ENCODE measurements at places on chromosomes 16 and 17. TPM values are rescaled to one million over a fixed set of nuclear protein-coding genes. Genes with fewer than 3 reads are reported as not detected.

- H3K27ac ChIP-seq: no peak overlapping the region
- no peaks in the 10 kb centered on the region for H3K36me3 ChIP-seq
- peaks cover 13% of the 10 kb centered on the region for H3K4me1 ChIP-seq
- no peak for DNase-seq
Measured at GRCh38 chr17:13787636-13788035, 185.9 kb upstream of the HS3ST3A1 start.

Gene KCNJ12
- under 0.01 TPM for total RNA-seq

GRCh38 chr17:9817086-9817485 lies 4.8 kb downstream of the GSG1L2 start:
- no peak for DNase-seq
- no peaks in the 10 kb centered on the region for H3K36me3 ChIP-seq
- H3K27ac ChIP-seq: no peak overlapping the region
- H3K4me3 ChIP-seq: no peak overlapping the region

GRCh38 chr16:52976539-52977167 lies 76.0 kb downstream of the CHD9NB start:
- no peaks in the 10 kb centered on the region for H3K36me3 ChIP-seq
- no peaks in the 10 kb centered on the region for H3K4me1 ChIP-seq
- no peak overlapping the region for H3K27ac ChIP-seq
- H3K4me3 ChIP-seq: no peak overlapping the region

Gene MYH2
- not detected for total RNA-seq

- H3K4me3 ChIP-seq: no peak overlapping the region
- no peak overlapping the region for H3K27ac ChIP-seq
- no peak for DNase-seq
- H3K4me1 ChIP-seq: no peaks in the 10 kb centered on the region
- no peaks in the 10 kb centered on the region for H3K36me3 ChIP-seq
- H3K27me3 ChIP-seq: no peaks in the 10 kb centered on the region
Measured at GRCh38 chr17:58375811-58376210, 23.8 kb upstream of the SUPT4H1 start.

DNA sequence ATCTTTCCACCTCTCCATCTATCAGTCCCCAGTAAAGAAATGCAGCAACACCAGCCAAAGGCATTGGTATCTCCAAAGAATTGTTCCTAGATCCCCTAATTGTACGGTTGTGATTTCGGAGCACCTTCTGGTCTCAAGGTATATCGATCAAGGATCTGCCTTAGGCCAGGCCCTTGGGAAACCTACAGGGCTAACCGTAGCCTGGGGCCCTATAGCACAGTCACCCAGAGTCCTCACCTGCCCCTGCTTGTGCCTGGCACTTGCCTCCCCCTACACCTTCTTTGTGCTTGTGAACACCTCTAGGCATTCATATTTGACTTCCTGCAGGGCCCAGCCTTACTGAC lies 16.8 kb upstream of the AURKB start:
- peak overlapping the region; percentile 69 for H3K4me3 ChIP-seq
- peaks cover 42% of the 10 kb centered on the region for H3K36me3 ChIP-seq
- H3K27ac ChIP-seq: peak overlapping the region; percentile 59
- peaks cover 16% of the 10 kb centered on the region for H3K4me1 ChIP-seq
- no peak for DNase-seq
- H3K27me3 ChIP-seq: no peaks in the 10 kb centered on the region

Gene TAOK1
- 68.4 TPM for total RNA-seq

- H3K27ac ChIP-seq: peak overlapping the region; percentile 90
- peak; percentile 83 for DNase-seq
- peaks cover 37% of the 10 kb centered on the region for H3K4me1 ChIP-seq
- H3K36me3 ChIP-seq: peaks cover 5% of the 10 kb centered on the region
- no peaks in the 10 kb centered on the region for H3K27me3 ChIP-seq
Measured at GRCh38 chr17:35242158-35242804, 591 bp upstream of the SLFN5 start.

DNA sequence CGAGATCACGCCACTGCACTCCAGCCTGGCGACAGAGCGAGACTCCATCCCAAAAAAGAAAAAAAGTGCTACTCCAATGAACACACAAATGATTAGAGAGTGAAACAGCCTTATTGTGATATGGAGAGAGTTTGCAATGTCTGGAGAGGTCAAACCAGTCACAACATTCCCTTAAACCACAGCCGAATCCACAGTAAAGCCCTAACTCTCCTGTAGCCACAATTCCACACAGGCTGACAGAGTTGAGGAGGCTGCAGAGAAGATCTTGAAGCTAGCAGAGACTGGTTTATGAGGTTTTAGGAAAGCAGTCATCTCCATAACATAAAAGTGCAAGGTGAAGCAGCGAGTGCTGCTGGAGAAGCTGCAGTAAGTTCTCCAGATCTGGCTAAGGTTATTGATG lies 6.7 kb downstream of the RNF213 start:
- peaks cover 14% of the 10 kb centered on the region for H3K4me1 ChIP-seq
- peaks cover 37% of the 10 kb centered on the region for H3K36me3 ChIP-seq
- DNase-seq: no peak

- no peak overlapping the region for H3K27ac ChIP-seq
- no peaks in the 10 kb centered on the region for H3K36me3 ChIP-seq
- no peaks in the 10 kb centered on the region for H3K4me1 ChIP-seq
Measured at GRCh38 chr16:13697568-13697967, 222.4 kb upstream of the ERCC4 start.

Gene SLC5A10
- total RNA-seq: not detected

DNA sequence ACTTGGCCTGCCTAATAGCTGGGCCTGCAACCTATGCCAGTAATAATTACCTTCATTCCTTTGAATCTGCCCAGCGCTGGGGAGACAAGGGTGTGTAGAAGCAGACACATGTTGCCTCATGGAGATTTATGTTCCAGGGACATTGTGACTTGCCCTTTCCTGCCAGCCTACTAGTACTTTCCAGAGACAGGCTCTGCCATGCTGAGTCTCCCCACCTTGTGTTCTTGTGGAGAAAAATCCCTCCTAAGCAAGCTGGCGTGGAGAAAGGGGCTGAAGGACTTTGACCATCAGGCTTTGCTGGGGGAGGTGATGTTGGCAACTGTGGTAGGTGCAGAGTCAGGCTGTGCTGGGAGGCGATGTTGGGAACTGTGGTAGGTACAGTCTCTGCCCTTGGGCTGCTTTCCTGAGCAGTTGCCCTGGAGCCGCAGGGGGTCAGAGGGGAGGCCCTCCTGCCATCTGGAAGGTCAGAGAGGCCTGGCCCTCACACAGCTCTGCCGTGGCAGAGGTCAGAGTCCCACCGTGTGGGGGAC lies 4.0 kb downstream of the KSR1 start:
- no peak for DNase-seq
- H3K4me1 ChIP-seq: peaks cover 14% of the 10 kb centered on the region
- peaks cover 36% of the 10 kb centered on the region for H3K27me3 ChIP-seq
- no peaks in the 10 kb centered on the region for H3K36me3 ChIP-seq
- H3K4me3 ChIP-seq: no peak overlapping the region

GRCh38 chr17:48433896-48434295 lies 3.9 kb upstream of the SKAP1 start:
- H3K27ac ChIP-seq: no peak overlapping the region
- H3K36me3 ChIP-seq: no peaks in the 10 kb centered on the region
- DNase-seq: no peak

DNA sequence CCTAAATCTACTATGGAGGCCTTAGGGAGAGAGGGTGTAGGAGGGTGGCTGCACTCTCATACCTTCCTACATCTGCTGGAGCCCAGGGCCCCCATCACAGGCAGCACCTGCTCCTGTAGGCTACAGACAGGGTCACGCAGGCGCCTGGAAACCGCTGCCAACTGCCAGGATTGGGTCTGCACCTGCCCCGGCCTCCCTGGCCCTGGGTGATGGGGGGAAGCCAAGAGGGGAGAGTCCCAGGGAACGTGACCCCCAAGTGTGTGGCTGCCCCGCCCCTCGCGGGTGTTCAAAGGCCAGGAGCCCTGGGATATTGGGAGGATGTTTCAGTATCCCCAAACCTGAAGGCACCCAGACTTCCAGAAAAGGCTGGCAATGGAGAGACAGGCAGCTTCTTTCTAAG lies 5.6 kb upstream of the TEX19 start:
- peak; percentile 3 for DNase-seq
- no peak overlapping the region for H3K27ac ChIP-seq
- no peak overlapping the region for H3K4me3 ChIP-seq
- H3K36me3 ChIP-seq: no peaks in the 10 kb centered on the region

- H3K4me3 ChIP-seq: peak overlapping the region; percentile 53
- H3K27me3 ChIP-seq: no peaks in the 10 kb centered on the region
- no peaks in the 10 kb centered on the region for H3K36me3 ChIP-seq
- DNase-seq: peak; percentile 87
- peaks cover 31% of the 10 kb centered on the region for H3K4me1 ChIP-seq
- peak overlapping the region; percentile 100 for H3K27ac ChIP-seq
Measured at GRCh38 chr17:62791235-62791734, 16.8 kb downstream of the MARCHF10 start.

- no peak for DNase-seq
- H3K36me3 ChIP-seq: no peaks in the 10 kb centered on the region
- no peak overlapping the region for H3K27ac ChIP-seq
Measured at GRCh38 chr17:78558989-78559388, 18.2 kb downstream of the DNAH17 start.

GRCh38 chr17:49067163-49067562 lies 65.4 kb upstream of the B4GALNT2 start:
- H3K36me3 ChIP-seq: no peaks in the 10 kb centered on the region
- H3K27me3 ChIP-seq: no peaks in the 10 kb centered on the region
- H3K27ac ChIP-seq: no peak overlapping the region

DNA sequence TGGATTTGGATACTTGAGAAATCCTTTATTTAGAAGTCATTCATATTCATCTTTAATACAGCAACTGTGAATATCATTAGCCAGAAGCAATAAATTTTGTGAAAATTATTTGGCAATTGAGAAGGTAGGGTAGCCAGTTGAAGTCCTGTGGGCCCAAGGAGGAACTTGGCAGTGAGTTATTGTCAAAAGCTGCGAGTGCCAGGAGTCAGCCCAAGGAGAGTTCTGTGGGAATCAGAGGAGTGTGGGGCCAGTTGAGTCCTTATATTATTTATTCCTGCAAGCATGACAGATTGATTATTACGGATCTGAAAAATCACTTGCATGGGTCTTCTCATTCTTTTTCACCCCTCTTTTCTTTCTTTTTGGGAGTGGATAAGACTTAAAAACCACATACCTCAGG lies 38.3 kb downstream of the PRKCA start:
- no peak overlapping the region for H3K4me3 ChIP-seq
- no peak for DNase-seq

DNA sequence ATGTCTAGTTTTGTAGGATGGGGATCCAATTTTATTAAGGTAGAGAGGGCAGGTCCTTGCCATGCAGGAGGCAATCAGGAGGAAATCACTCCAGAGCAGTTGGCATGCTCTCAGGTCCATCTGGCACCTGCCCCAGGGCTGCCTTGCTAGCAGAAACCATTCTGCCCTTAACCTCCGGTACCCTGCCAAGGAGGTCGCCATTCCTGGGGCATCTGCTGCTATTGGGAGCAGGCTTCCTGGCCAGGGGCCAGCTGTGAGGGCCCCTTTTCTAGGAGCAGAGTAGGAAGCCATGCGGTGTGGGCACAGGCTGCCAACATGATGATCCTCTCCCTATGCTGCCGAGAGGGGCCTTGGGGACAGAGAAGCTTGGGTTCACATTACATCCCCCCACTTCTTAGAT lies 47.6 kb upstream of the MGAT5B start:
- no peak overlapping the region for H3K27ac ChIP-seq
- DNase-seq: no peak
- peaks cover 8% of the 10 kb centered on the region for H3K27me3 ChIP-seq
- H3K4me1 ChIP-seq: no peaks in the 10 kb centered on the region
- H3K4me3 ChIP-seq: no peak overlapping the region

GRCh38 chr17:17897442-17897841 lies 60.7 kb upstream of the SREBF1 start:
- no peak overlapping the region for H3K4me3 ChIP-seq
- no peak for DNase-seq
- H3K27ac ChIP-seq: no peak overlapping the region
- H3K4me1 ChIP-seq: peaks cover 16% of the 10 kb centered on the region

DNA sequence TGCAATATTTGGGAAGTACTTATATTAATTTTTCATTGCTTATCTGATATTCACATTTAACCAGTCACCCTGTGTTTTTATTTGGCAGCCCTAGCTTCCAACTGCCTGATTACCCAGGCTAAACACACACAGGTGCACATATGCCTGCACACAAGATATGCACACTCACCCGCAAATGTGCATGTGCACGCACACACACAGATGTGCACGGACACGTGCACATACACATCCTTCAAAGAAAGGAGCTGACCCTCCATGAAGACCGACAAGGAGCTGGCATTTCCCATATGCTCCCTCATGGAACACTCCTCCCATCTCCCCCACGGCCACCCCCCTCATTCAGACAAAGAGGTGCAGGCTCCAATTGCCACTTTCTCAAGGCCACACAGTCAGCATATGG lies 242.2 kb downstream of the ENGASE start:
- H3K27me3 ChIP-seq: peaks cover 19% of the 10 kb centered on the region
- no peaks in the 10 kb centered on the region for H3K4me1 ChIP-seq
- H3K27ac ChIP-seq: no peak overlapping the region
- no peak for DNase-seq
- H3K36me3 ChIP-seq: no peaks in the 10 kb centered on the region
- no peak overlapping the region for H3K4me3 ChIP-seq

DNA sequence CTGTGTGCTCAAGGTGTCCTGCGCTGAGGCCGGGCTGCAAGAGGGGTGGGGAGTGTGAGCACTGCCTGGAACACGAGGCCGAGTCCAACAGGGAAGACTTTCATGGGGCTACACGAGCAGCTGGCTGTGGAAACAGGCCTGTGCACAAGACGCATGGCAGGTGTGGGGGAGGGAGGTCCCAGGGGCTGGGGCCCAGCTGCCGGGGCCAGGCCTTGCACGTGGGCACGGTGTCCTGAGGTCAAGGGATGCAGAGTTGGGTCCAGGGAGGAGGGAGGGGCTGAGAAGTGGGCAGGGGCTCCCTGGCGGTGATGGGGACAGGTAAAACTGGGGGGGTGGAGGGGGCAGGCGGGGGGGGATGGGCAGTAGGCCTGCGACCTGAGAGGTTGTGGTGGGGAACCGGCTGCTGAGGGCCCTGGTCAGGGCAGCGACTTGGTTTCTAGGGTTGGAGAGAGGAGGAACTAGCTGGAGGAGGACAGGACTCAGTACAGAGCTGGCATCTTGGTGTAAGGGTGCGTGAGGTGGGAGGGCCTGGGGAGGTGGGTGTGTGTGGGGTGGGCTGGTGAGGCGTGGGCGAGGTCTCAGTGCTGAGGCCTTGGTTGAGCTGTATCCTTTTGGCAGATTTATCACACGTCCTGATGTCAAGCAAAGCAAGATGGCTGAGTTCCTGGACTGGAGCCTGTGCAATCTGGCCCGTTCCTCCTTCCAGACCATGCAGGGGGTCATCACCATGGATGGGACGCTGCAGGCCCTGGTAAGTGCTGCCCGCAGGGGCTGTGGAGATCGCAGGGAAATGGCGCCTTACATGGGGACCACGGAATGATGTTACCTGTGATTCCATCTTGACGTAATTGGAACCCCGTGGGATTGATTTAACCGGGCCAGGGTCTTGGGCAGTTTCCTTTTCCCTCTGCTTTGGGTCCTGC lies 29.4 kb downstream of the TBCD start:
- no peak overlapping the region for H3K27ac ChIP-seq
- H3K36me3 ChIP-seq: peaks cover 13% of the 10 kb centered on the region
- no peaks in the 10 kb centered on the region for H3K27me3 ChIP-seq
- peak; percentile 48 for DNase-seq
- no peaks in the 10 kb centered on the region for H3K4me1 ChIP-seq
